HepG2 (cell line): ENCODE measurements at places on chromosomes 5 and 9. TPM values are rescaled to one million over a fixed set of nuclear protein-coding genes. Genes with fewer than 3 reads are reported as not detected.
A peak's percentile ranks its signal among the peaks of the same experiment; 100 is the strongest.

GRCh38 chr5:137372773-137373160 lies 126.4 kb downstream of the SPOCK1 start:
- H3K4me1 ChIP-seq: no peaks in the 10 kb centered on the region
- no peaks in the 10 kb centered on the region for H3K36me3 ChIP-seq
- H3K27me3 ChIP-seq: no peaks in the 10 kb centered on the region
- no peak for DNase-seq
- no peak overlapping the region for H3K4me3 ChIP-seq
- no peak overlapping the region for H3K27ac ChIP-seq

DNA sequence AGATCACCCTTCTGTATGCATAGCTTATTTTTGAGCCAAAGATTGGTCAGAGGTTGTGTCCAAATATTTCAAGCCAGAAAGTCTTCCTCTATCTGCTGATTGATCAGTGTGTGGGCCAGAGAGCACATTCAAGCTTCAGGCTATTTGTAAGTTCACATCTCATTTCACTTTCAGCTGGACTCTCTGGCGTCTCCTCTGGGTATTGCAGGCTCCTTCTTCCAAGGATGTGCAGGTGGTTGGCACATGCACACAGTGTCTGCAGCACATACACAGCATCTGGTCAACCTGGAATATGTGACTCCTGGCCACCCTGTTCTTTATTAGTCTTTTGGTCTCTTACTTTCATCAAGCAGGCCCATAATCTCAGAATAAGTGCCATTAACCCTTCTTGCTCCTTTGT lies 516.1 kb downstream of the ANXA1 start:
- peak; percentile 20 for DNase-seq
- H3K4me1 ChIP-seq: no peaks in the 10 kb centered on the region
- no peaks in the 10 kb centered on the region for H3K27me3 ChIP-seq
- no peak overlapping the region for H3K4me3 ChIP-seq

Gene GARIN3
- not detected in 2 replicates for total RNA-seq

Gene C5
- total RNA-seq: 29.8 and 57.6 TPM in 2 replicates

- H3K36me3 ChIP-seq: no peaks in the 10 kb centered on the region
- H3K27me3 ChIP-seq: peaks cover 1% of the 10 kb centered on the region; the same call in 1 of the 2 replicates
- DNase-seq: peak; percentile 46
- H3K4me3 ChIP-seq: no peak overlapping the region
Observed at GRCh38 chr9:87792831-87793288, 66.9 kb downstream of the CTSL start.

Gene CDHR2
- 7.8 and 17.9 TPM in 2 replicates for total RNA-seq

Gene PCDHGB5
- total RNA-seq: 0.44 TPM in 1 of 2 replicates, not detected in the other

- H3K27ac ChIP-seq: no peak overlapping the region
- DNase-seq: no peak
- no peaks in the 10 kb centered on the region for H3K27me3 ChIP-seq
- peaks cover 11% of the 10 kb centered on the region for H3K4me1 ChIP-seq
Observed at GRCh38 chr5:54539001-54539400, 21.4 kb downstream of the SNX18 start.

DNA sequence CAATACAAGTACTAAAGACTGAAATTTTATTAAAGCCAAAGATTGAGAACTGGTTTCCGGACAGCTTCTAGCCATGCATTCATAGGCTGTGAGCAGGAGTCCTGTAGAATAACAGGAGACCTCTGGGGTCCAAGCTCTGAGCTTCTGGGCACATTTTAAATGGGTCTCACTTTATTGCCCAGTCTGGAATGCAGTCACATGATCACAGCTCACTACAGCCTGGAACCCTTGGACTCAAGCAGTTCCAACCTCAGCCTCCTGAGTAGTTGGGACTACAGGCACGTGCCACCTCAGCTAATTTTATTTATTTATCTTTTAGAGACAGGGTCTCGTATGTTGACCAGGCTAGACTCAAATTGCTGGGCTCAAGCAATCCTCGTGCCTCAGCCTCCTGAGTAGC lies 15.4 kb downstream of the CDKN2AIPNL start:
- no peak overlapping the region for H3K4me3 ChIP-seq
- H3K36me3 ChIP-seq: peaks cover 28% of the 10 kb centered on the region; the same call in 1 of the 3 replicates
- 0 out of 2 replicates have a peak, but pooled peaks cover 9% of the 10 kb centered on the region for H3K4me1 ChIP-seq
- no peaks in the 10 kb centered on the region for H3K27me3 ChIP-seq
- no peak overlapping the region for H3K27ac ChIP-seq
- no peak for DNase-seq

Gene AK8
- total RNA-seq: not detected in 2 replicates

Gene NTNG2
- total RNA-seq: 0.02 TPM in 1 of 2 replicates, not detected in the other

GRCh38 chr9:79140751-79141150 lies 431.0 kb upstream of the TLE4 start:
- H3K27ac ChIP-seq: no peak overlapping the region
- no peaks in the 10 kb centered on the region for H3K4me1 ChIP-seq
- DNase-seq: no peak
- H3K36me3 ChIP-seq: no peaks in the 10 kb centered on the region
- no peaks in the 10 kb centered on the region for H3K27me3 ChIP-seq
- no peak overlapping the region for H3K4me3 ChIP-seq

Gene ECM2
- total RNA-seq: not detected in 2 replicates

Gene DCAF12
- 26.8 and 36.6 TPM in 2 replicates for total RNA-seq

Gene C9orf72
- total RNA-seq: 3.1 and 4.5 TPM in 2 replicates

DNA sequence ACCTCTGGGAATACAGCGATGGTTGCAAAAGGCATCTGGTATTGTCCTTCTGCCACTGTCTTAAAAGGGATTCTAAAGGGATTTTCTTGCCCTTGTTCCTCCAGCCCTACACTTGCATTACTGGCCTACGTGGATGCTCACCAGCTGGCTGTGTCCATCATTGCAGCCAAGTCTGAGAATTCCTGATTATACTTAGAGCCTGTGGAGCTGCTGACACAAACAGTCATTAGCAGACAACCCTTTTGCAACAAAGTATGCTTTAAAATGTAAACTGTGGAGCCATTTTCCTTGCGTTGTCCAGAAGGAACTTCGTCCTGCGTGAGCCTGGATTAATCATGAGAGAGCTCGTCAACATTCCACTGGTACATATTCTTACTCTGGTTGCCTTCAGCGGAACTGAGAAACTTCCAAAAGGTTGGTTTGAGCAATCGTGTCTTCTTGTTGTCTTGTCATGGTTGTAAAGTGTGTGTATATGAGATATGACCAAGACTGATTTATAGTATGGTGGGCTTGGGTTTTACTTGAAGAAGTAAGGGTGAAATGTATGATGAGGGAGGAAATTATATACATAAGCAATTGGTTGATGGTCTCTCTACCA lies at the start of gene MUSK:
MUSK (plus strand) TSS at position 222 of the 598 bp plus-strand sequence; CDS start at position 336, 114 bp downstream.
- no peaks in the 10 kb centered on the region for H3K36me3 ChIP-seq
- H3K4me3 ChIP-seq: no peak within 1 kb of the TSS
- no peak for DNase-seq
- no peaks in the 10 kb centered on the region for H3K27me3 ChIP-seq
- no peak within 1 kb of the TSS for H3K27ac ChIP-seq

- no peak overlapping the region for H3K27ac ChIP-seq
- no peak overlapping the region for H3K4me3 ChIP-seq
- no peaks in the 10 kb centered on the region for H3K36me3 ChIP-seq
- no peak for DNase-seq
- H3K4me1 ChIP-seq: no peaks in the 10 kb centered on the region
Observed at GRCh38 chr5:90807496-90807895, 248.9 kb downstream of the ADGRV1 start.

GRCh38 chr5:135223891-135224625 lies 175.0 kb downstream of the MACROH2A1 start:
- H3K4me3 ChIP-seq: no peak overlapping the region
- peaks cover 54% of the 10 kb centered on the region for H3K4me1 ChIP-seq
- H3K27ac ChIP-seq: no peak overlapping the region
- no peak for DNase-seq

- DNase-seq: peak; percentile 86
- no peaks in the 10 kb centered on the region for H3K27me3 ChIP-seq
- H3K4me1 ChIP-seq: peaks cover 52% of the 10 kb centered on the region
- no peak overlapping the region for H3K27ac ChIP-seq
Observed at GRCh38 chr9:101458963-101459631, 23.5 kb upstream of the ALDOB start.

Gene ARL14EPL
- not detected in 2 replicates for total RNA-seq

GRCh38 chr9:136270173-136270705 lies 24.6 kb upstream of the QSOX2 start:
- H3K27ac ChIP-seq: no peak overlapping the region
- DNase-seq: no peak
- H3K36me3 ChIP-seq: no peaks in the 10 kb centered on the region
- no peak overlapping the region for H3K4me3 ChIP-seq
- H3K27me3 ChIP-seq: peaks cover 58% of the 10 kb centered on the region; the same call in 2 of the 3 replicates

Gene NRG2
- not detected in 2 replicates for total RNA-seq

GRCh38 chr5:106825374-106825773 lies 845.4 kb downstream of the EFNA5 start:
- H3K4me1 ChIP-seq: no peaks in the 10 kb centered on the region
- H3K36me3 ChIP-seq: no peaks in the 10 kb centered on the region
- H3K27me3 ChIP-seq: no peaks in the 10 kb centered on the region
- no peak overlapping the region for H3K4me3 ChIP-seq
- H3K27ac ChIP-seq: no peak overlapping the region

- no peak for DNase-seq
- H3K27me3 ChIP-seq: no peaks in the 10 kb centered on the region
- no peaks in the 10 kb centered on the region for H3K4me1 ChIP-seq
Observed at GRCh38 chr5:128966375-128966774, 1.1 kb downstream of the SLC27A6 start.

Gene CLTB
- 30.7 and 33.8 TPM in 2 replicates for total RNA-seq

DNA sequence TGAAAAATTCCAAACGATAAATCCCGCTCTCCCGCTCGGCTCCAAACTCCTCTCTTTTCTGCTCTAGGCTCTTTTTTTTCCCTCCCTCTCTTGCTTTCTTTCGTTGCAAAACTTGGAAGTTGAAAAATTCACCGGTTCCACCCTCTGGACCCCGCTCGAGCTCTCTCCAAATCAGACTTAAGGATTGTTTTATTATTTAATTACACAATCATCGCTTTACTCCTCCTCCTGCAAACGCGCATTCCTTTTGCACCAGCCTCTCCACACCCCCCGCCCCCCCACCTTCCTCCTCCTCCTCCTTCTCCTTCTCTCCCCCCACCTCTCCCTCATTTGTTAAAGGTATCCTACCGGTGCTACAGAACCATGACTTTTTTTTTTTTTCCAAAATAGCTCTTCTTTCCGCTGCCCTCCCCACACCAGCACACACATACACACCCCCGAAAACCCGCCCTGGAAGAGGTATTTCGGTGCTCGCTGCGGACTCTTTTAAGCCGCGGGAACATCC lies 535 bp upstream of the NFIB start:
- H3K36me3 ChIP-seq: no peaks in the 10 kb centered on the region
- peaks cover 35% of the 10 kb centered on the region for H3K4me1 ChIP-seq
- DNase-seq: peak; percentile 57
- peak overlapping the region; percentile 80 for H3K27ac ChIP-seq
- H3K4me3 ChIP-seq: peak overlapping the region; percentile 62; the same call in 1 of the 2 replicates

Gene CAVIN4
- 0.53 and 1.00 TPM in 2 replicates for total RNA-seq

- peak; percentile 37 for DNase-seq
- no peak overlapping the region for H3K4me3 ChIP-seq
- no peaks in the 10 kb centered on the region for H3K27me3 ChIP-seq
- H3K27ac ChIP-seq: no peak overlapping the region
Observed at GRCh38 chr5:174935854-174936474, 211.6 kb downstream of the MSX2 start.

DNA sequence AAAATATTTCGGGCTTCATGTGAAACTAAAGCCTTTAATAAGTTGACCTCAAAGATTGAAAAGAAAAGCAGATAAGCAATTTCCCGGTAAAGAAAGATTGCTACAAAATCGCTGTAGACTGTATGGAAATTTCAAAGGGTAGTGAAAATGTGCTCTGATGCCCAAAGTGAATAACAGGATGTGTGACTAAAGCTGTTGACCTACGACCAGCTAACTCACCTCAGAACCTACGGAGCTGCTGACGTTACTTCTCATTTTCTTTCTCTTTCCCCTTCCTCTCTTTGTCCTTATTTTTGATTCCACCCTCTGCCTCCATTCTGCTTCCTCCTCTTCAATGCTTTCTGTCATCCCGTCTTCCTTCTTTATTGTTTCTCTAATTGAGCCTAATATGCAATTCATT lies 103.2 kb downstream of the PDE4D start:
- no peaks in the 10 kb centered on the region for H3K27me3 ChIP-seq
- no peak for DNase-seq

GRCh38 chr5:142046191-142046590 lies 33.4 kb upstream of the GNPDA1 start:
- H3K4me1 ChIP-seq: no peaks in the 10 kb centered on the region
- no peaks in the 10 kb centered on the region for H3K27me3 ChIP-seq
- H3K36me3 ChIP-seq: no peaks in the 10 kb centered on the region
- no peak overlapping the region for H3K27ac ChIP-seq
